Activated naive CD4-positive, alpha-beta T cell treated with anti-CD3 and anti-CD28 coated beads, Interleukin-2, amount 50 U/mL, for 72 hours (primary cell): ENCODE measurements at places on chromosomes 11 and 22.
A peak's percentile ranks its signal among the peaks of the same experiment; 100 is the strongest.

- DNase-seq = no peak
Observed at GRCh38 chr11:67045314-67045713, 11.3 kb upstream of the RHOD start.

GRCh38 chr11:123111465-123111864, 49.5 kb upstream of the HSPA8 start:
- no peak for DNase-seq

DNA sequence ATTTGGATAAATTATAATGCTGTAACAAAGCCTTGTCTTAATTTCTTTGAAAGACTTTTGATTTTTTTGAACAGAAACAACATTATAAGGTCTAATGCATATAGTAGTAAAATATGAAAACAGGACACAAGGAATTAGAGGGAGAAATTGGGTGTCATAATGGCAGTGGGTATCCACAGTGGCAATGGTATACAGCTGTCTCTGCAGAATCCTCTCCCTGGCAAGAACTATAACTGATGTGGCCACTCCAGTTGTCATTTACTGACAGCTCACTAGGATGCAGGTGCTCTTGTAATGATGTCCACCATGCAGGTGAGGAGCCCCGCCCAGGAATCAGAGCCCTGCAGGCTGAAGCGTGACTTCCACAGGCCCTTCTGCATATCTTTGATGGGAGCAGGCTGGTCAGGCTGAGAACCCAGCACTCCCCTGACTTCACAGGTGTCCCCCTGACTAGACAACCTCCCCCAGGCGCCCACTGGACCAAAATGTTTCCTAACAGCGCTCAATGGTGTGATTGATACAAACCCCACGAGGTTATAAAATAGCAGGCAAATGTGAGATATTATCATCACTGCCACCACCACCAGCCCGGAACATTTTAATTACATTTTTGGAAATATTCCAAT, 32.8 kb upstream of the SERPIND1 start:
- no peak for DNase-seq

GRCh38 chr11:45030778-45031177, 80.1 kb upstream of the TP53I11 start:
- DNase-seq = no peak

DNA sequence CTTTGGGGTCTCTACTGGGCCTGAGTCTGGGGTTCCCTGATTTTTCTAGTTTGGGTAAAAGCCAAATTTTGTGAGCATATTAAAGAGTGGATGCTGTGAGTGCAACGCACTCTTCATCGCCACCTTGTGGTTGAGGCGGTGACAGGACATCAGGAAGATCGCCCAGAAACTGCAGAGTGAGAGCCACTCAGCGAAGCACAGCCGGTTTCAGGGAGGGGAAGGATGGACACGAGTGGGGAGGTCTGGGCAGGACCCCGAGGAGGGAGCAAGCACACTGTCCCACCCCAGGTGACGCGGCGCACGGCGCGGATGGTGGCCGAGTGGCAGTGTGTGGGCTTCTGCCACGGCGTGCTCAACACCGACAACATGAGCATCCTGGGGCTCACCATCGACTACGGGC, 9.1 kb downstream of the SELENOO start:
- DNase-seq = peak; percentile 63

DNA sequence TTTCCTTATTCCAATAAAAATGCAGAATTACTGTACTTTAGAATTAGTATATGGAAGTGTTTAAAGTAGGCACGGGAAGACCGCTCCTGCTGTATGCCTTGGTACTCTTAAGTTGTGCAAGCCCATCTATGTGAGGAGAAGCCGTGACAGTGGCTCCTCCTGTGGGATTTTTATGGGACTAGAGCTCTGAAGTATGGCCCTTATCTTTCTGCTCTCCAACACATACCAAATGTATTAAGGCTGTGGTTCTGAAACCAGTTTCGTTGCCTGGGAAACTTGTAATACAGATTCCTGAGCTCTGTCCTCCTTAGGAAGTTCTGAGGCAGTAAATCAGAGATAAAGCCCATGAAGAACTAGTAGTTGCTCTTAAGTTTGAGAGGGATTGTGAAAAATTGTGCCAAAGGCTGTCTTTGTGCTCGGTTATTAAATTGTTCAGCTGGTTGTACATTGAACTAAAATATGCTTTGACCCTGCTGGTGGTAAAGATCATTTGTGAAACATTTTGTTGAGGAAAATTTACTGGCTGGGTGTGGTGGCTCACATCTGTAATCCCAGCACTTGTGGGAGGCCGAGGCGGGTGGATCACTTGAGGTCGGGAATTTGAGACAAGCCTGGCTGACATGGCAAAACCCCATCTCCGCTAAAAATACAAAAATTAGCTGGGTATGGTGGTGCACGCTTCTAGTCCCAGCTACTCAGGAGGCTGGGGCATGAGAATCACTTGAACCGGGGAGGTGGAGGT, 29.3 kb downstream of the RTN3 start:
- no peak for DNase-seq

DNA sequence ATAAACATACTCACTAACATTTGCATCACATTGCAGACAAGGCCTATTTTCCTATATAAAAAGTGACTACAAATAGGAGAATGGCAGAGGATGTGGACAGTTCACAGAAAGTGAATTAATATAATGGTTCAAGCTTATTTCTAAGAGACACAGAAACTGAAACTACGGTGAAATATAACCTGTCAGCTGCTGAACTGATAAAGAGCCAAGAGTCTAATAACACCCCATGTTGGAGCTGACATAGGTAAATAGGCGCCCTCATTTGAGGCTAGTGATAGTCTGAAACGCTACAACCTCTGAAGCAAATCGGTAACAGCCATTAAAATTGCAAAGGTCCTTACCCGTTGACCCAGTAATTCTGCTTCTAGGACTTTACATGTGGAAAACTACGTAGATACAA, 14.0 kb downstream of the AP1B1 start:
- DNase-seq = no peak

DNA sequence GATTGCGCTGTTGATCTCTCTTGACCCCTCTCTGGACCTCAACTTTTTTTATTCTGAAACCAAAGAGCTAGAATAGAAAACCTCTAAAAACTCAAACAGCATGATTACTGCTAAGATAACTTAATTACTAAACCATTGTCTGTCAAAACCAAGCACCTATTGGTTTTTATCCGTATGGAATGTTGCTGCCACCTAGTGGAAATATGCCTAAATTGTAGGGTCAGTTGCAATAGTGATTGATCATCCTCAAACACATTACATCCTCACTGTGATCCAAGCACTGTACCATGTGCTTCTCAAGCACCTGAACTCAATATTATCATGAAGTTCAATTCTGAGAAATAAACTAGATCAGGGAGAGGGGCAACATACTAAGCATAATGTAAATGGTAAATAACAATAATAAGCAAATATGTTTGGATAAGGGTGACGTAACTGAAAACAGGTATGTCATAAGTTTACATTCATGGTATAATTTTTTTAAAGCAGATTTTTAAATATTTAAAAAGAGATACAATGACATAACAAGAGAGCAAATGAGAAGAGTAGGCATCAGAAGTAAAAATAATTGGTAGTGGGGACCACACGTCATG, 3.8 kb upstream of the OR5A2 start:
- DNase-seq = peak; percentile 54

GRCh38 chr11:10490398-10491241, 35.6 kb downstream of the AMPD3 start:
- DNase-seq = no peak

- no peak for DNase-seq
Observed at GRCh38 chr11:92628401-92629292, 340.8 kb upstream of the MTNR1B start.

- DNase-seq = no peak
Observed at GRCh38 chr11:78532991-78533390, 41.7 kb downstream of the NARS2 start.
